Brain pericyte (primary cell): ENCODE measurements at places on chromosomes 5 and 9.

- no peak for DNase-seq
Measured at GRCh38 chr5:127650022-127650421, 1.1 kb downstream of the CTXN3 start.

DNA sequence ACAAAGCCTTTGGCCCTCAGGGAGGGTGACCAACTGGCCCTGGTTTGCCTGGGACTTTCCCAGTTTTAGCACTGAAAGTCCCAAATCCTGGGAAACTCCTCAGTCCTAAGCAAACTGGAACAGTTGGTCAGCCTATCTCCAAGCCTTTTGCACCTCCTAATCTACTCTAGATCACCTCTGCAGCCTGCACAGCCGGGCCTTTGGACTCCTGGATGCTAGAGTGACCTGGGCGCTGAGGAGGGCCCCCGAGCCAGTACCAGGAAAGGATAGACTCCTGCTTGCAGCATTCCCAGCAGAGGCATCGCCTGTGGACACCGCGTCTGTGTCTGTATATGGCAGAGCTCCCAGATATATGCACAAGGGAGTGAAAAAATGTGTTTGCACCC is 15.1 kb downstream of the IRF1 start:
- DNase-seq: no peak

- DNase-seq: no peak
Measured at GRCh38 chr9:127417131-127418036, 6.8 kb upstream of the ZNF79 start.

- DNase-seq: no peak
Measured at GRCh38 chr5:133878236-133878555, 90.2 kb downstream of the C5orf15 start.

- DNase-seq: no peak
Measured at GRCh38 chr5:159419576-159419975, 89.3 kb upstream of the IL12B start.

- DNase-seq: no peak
Measured at GRCh38 chr5:35656721-35657120, 39.1 kb downstream of the SPEF2 start.

- no peak for DNase-seq
Measured at GRCh38 chr9:69385581-69386033, 60.6 kb downstream of the ENTREP1 start.

- DNase-seq: no peak
Measured at GRCh38 chr5:124343451-124343867, 403.0 kb downstream of the ZNF608 start.

DNA sequence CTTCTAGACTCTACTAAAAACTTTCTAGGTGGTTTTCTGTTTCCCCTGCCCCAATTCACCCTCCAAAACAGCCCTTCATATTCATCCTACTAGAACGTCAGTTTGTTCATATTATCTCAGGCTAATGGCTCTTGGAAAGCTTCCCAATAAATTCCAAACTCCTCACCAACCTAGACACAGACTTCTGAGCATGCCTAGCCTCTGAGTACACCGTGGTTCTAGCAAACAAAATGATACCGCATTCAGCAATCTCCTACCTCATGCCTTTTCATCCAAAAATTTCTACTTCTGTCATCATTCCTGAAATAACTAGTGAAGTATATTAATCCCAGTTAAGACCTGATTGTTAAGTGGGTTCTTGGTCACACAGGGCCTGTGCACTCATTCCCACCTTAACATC is 46.5 kb upstream of the NR5A1 start:
- DNase-seq: no peak

GRCh38 chr5:67679184-67679841 is 482.7 kb upstream of the CD180 start:
- no peak for DNase-seq

DNA sequence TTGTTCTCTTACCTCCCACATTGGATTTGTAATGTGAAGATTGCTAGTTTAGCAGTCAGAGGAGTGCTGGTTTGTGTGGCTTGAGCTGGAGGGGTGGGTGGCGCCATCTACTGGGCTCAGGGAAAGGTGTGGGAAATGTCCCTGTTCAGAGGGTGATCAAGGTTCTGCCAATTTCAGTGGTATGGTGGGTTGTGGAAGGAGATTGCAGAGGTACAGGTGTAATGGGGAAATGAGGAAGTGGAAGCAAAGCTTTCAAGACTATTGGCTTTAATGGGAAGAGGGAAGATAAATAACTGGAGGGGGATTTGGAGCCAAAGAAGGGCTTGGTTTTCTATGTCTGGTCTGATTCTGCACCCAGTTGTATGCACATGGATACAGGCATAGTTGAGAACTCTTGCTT is 76.4 kb downstream of the OSMR start:
- no peak for DNase-seq

GRCh38 chr5:143714629-143715028 is 97.3 kb upstream of the HMHB1 start:
- no peak for DNase-seq

DNA sequence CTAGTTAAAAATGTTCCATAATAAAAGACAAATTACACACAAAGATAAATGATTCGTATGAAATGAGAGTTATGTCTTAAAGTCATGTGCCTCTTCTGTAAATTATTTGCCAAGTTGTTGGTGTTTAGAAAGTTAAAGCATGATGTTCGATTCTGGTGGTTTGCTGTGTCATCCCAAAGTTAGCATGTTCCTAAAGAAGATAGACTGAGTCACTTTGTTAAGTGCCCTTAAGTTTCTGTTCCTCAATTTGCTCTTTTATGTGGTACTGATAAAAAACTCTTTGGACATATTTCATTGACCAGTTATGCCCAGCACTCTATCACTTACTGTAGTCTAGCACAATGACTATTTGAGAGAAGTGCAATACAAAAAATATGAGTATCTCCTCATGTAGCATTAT is 366.9 kb upstream of the ZNF608 start:
- no peak for DNase-seq

DNA sequence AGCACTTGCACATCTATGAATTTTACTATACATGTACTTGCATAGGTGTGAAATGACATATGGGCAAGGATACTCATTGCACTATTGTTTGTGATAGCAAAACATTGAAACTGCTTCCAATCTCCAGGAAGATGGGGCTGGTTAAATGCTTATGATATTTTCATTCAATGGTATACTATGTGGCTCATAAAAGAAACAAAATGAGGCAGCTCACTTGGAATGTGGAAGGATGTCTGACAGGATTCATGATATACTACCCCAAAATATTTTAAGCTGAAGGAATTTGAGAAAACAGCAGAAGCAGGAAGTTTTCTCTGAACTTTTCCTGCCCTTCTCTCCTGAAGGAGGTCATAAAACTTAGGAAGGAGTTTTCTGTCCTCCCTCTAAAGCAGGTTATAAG is 99.6 kb upstream of the CAST start:
- no peak for DNase-seq

GRCh38 chr5:40485021-40485998 is 194.4 kb upstream of the PTGER4 start:
- no peak for DNase-seq

- DNase-seq: no peak
Measured at GRCh38 chr5:53099546-53099945, 10.0 kb downstream of the MOCS2 start.

- no peak for DNase-seq
Measured at GRCh38 chr5:127856292-127856691, 153.1 kb downstream of the CCDC192 start.

GRCh38 chr5:103894882-103895281 is 332.3 kb upstream of the NUDT12 start:
- DNase-seq: no peak

GRCh38 chr5:87924436-87924835 is 344.2 kb downstream of the TMEM161B start:
- DNase-seq: no peak

GRCh38 chr9:36791222-36791950 is 218.7 kb downstream of the MELK start:
- no peak for DNase-seq

- no peak for DNase-seq
Measured at GRCh38 chr9:134525841-134526583, 115.6 kb upstream of the COL5A1 start.

DNA sequence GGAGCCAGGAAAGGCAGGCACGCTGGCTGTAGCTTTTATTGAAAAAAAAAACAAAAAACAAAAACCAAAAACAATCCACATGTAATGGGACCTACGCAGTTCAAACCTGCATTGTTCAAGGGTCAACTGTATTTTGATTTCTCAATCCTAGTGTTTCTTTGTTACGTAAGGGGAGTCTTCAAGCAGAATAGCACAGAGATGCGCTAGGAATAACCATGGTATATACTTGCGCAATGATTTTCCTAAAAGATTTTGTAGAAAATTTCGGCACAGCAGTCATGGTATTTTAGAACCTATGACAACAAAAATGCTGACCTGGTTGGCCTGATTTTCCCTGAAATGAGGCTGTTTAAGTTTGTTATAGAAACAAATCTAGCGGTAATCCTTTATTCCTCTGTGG is 1110.5 kb upstream of the WWC1 start:
- no peak for DNase-seq

DNA sequence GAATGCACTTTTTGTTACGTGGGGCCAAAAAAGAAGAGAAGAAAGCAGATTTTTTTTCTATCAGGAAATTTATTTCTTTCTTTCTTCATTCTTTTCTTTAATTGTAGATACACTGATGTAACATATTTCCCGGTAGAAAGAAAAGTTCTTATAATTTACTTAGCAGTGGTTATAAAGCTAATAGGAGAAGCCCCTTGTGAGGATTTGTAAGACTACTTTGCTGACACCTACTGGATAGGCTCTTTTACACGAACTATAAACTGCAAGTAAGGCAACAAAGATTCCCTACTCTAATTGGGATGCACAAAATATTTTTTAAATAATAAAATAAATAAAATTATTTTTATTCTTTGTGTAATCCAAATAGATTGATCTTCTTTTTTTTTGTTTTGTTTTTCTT is 284.4 kb downstream of the DNAH5 start:
- DNase-seq: no peak

- DNase-seq: no peak
Measured at GRCh38 chr5:133397990-133398645, 214.2 kb downstream of the FSTL4 start.

GRCh38 chr9:110192531-110193261 is 15.3 kb downstream of the C9orf152 start:
- DNase-seq: no peak

DNA sequence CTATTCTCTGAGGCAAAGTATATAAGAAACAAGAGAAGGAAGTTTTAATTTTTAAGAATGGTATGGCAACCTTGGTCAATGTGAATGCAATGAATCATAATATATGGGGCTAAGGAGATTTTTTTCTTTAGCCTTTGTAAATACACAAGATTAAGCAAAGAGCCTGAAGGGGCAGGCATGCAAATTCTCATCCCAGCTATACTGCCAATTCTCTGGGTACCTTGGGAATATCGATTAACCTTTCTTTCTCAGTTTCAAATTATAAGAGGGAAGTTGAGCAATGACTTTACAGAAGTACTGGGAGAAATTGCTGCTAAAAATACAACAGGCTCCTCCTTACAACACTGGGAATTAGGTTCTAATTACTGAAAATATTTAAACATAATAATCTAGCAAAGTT is 97.5 kb downstream of the MRPS27 start:
- DNase-seq: no peak

GRCh38 chr9:79000230-79001002 is 571.3 kb upstream of the TLE4 start:
- no peak for DNase-seq

GRCh38 chr5:112892776-112893175 is 29.3 kb downstream of the REEP5 start:
- DNase-seq: no peak

- no peak for DNase-seq
Measured at GRCh38 chr9:124747065-124747464, 24.0 kb downstream of the NR6A1 start.

DNA sequence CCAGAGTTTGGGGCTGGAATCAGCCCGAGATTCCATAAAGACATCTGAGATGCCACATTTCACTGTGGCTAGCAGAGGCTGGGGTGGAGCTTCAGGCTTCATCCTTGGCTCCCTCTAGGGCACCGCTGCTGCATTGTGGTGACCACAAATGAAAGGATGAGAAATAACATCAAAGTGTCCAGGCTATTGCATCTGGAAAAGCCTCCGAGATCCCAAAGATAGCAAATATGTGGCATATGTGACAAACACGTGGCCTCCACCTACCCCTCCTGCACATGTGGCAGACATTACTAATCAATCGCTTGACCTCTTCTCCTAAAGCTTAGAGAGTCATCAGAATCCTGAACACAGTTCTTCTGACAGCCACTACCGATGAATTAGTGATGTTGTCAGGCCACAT is 4.5 kb downstream of the SPARC start:
- no peak for DNase-seq

DNA sequence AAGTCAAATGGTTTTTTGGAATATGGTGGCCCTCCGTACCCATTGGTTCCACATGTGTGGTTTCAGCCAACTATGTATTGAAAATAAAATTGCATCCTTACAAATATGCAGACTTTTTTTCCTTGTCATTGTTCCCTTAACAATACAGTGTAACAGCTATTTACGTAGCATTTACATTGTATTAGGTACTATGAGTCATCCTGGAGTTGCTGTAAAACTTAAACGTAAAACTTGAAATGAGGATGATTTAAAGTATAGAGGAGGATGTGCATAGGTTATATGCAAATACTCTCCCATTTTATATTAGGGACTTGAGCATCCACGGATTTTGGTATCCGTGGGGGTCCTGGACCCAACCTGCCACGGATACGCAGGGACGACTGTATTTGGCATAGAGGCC is 16.3 kb downstream of the SDHA start:
- no peak for DNase-seq

- no peak for DNase-seq
Measured at GRCh38 chr5:84088996-84089395, 295.7 kb downstream of the EDIL3 start.

DNA sequence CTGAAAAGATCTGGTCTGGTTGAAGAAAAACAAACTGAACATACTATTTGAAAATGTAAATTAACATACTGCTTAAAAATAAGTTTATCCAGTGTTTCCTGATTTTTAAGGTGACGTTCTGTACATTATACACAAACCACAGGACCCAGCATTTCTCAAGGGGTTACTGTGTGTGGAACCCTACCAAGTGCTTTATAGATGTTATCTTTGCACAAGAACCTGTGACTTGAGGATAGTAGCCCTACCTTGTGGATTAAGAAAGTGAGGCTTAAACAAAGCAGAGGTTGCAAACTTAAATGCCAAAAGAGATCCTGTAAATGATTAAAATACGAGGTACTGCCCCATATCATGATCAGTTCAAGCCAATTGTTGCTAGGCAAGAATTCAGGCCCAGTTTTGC is 4.7 kb downstream of the KLF9 start:
- no peak for DNase-seq

- no peak for DNase-seq
Measured at GRCh38 chr5:172599204-172599567, 41.9 kb upstream of the NEURL1B start.

DNA sequence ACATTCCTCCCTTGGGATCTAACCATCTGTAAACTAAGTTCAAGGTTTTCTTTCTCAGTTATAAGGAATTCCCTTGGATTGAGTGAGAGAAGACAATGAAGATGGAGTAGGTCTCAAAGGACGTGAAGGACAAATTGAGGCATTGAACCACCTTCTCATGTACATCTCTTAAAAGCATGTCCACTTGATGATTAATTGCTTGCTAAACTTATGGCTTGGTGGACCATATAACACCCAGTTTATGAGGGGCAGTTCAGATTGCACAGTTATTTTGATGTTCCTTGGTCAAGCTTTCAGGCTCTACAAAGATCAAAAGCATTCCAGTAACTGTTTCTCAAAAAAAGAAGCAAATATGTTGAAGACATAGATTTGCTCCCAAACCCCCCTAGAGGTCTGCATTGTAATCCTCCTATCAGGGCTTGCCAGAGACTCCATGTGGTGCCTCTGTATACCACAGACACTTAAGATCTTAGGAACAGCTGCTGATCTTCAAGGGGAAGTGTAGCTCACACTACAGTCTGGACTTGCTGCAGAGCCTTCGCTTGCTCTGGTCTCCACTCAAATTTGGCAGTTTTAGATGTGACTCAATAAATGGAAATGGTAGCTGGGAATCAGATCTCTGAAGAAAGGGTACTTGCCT is 56.9 kb upstream of the ALDH1A1 start:
- DNase-seq: no peak
